Pulmonary artery endothelial cell (primary cell): ENCODE measurements at places on chromosomes 5 and 9. TPM values are rescaled to one million over a fixed set of nuclear protein-coding genes. Genes with fewer than 3 reads are reported as not detected.

The OR1J2 gene
- not detected in 2 replicates for total RNA-seq

The C5orf58 gene
- total RNA-seq, result not detected in 2 replicates

The C1QTNF2 gene
- 0.07 and 0.11 TPM in 2 replicates for total RNA-seq

DNA sequence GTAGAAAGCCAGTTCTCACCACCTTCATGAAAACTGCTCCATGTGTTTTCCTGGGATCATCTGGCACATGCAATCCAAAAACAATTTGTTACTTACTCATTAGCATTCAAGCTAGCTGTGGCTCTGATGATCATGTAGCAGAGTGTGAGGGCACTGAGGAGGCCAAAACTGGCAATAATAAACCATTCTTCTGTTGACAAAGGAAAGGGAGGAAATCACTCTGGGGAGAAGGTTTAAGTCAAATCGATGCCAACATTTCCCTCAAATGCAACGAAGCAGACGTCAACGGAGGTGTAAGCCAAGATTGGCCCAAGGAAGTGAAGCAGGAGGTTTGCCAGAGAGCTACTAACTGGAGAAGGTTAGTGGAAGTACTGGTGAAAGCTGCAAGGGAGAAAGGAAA, 55.7 kb upstream of the TBC1D9B start:
- DNase-seq, result no peak

DNA sequence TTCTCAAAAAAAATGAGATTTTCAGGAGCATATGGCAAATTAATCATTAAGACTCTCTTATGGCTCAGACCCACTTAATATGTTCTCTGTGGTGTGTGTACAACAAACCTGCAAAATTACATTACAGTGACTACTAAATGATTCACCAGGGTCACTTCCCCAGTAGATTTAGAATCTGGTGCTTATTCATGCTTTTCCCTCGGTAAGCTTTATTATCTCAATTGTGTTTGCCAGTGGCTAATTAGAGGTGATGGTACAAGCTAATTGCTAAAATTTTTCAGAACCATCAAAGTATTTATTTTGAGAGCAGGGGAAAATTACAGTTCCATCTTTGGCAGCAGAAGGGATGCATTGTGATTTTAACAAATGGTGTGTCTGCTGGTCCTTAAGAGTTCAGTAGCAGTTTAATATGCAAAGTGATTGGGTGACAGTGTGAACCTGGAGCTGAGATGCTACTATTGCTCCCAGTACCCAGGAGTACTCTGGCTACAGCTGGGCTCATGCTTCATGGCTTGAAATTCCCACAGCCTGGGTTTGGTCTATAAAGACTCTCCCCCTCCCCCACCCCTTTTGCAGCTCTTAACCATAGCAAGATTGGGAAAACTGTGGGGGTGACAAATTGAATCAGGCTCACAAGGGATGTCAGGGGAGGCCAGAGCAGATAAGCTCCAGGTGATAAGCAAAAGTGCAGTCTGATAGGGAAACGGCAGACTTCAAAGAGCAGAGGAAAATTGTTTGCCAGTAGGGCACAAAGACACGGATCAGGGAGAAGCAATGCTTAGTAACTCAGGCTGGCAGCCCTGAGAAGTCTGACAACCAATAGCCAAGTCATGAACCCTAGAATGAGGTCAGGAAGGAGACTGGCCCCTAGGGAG, 92.8 kb upstream of the RAD23B start:
- DNase-seq, result no peak

GRCh38 chr5:25090854-25091253, 446.1 kb upstream of the CDH10 start:
- no peak for DNase-seq

- no peak for DNase-seq
Observed at GRCh38 chr5:42854795-42855194, 43.1 kb upstream of the SELENOP start.

DNA sequence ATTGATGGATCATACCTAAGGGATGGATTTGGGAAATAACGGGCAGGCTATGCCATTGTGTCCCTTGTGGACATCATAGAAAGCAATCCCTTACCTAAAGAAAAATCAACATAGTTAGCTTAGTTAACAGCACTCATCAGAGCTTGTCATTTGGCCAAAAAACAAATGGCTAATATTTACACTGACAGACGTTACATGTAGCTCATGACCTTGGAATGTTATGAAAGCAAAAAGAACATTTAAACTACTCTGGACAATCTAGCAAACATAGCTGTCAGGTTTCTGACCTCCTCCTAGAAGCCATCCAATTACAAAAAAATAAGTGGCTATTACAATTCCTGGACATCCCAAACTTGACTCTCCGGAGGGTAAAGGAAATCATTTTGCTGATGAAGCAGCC, 23.8 kb downstream of the TMEM232 start:
- DNase-seq, result no peak

DNA sequence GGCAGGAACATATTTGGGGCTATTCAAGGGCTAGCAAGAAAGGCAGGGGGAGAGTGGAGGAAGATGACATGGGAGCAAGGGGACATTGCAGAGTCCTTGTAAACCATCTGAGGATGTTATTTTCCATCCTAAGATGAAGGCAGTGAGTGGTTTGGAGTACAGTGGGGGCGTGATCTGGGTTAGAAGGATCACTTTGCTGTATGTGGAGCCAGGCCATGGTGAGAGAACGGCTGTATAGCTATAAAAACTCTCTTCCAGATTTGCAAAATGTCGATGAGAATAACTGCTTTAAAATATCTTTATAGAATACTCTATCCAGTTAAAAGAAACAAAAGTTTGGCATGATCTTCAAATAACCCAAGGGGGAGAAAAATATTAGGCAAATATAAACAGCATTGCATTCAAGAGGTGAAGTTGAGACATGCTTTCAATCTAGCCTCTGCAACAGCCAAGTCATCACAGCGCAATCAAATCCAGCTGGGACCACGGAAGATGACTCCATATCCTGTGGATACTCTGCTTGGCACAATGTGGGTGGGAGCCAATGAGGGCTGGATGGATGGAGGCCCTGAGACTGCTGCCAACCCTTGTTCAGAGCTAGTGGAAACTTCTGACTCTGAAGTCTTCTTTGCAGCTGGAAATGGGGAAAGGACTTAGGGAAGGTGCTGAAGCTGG, 111.5 kb upstream of the BASP1 start:
- peak; percentile 62 for DNase-seq

DNA sequence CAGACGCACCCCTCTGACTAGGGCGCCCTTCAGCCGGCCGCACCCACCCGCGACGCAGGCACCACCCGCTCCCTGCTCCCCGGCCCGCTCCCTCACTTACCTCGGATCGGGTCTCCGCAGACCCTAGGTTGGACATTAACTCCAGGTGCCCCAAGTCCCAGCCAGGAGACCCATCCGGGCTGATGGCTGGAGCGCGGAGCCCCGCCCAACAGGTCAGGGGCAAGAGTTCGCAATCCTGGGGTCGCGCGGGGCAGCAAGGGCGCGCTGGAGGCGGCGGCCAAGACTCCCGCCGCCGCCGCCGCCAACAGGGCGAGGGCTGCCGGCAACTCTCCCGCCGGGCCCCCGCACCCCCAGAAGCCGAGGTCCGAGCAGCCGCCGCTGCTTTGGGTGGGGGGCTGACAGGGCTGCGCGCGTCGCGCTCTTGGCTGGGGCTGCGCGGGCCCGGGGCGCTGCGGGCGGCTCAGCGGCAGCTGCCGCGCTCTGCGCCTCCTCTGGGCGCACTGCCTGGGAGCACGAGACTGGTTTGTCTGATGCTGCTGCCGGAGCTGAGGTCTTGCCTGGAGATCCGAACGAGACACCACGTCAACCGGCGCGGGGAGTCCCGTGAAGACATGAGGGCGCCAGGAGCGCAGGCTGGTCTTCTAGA, at the start of gene GDNF:
Gene GDNF (minus strand): TSS at position 635 of the 646 bp plus-strand sequence. CDS start 5,245 bp downstream, outside the sequence.
- DNase-seq, result no peak

GRCh38 chr9:121363622-121363961, 6.5 kb downstream of the STOM start:
- DNase-seq, result no peak

- DNase-seq, result no peak
Observed at GRCh38 chr5:97778451-97778850, 595.4 kb upstream of the RIOK2 start.
